ENCODE measurements at places on chromosomes 4 and X.
A peak's percentile ranks its signal among the peaks of the same experiment; 100 is the strongest.

GRCh38 chr4:105923497-105924238 lies 28.4 kb downstream of the NPNT start:
- DNase-seq: no peak

DNA sequence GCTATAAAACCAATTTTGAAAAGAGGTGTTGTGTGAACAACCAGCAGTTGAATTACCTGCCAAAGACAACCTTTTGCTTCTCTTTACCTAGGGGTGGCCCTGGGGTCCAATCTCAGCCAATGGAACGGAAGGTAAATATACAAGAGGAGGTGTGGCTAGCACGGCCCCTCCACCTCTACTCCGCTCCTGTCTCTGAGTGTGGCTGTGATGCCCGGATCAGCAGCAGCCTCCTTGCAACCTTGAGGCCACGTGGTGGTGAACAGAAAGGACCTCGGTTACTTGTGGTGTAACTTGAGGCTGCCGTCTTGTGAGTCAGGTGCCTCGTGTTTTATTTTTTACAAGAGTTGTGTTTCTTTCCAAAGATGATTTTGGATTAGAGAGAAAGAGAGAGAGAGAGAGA lies 121.5 kb upstream of the PPP2R3B start:
- no peak for DNase-seq

DNA sequence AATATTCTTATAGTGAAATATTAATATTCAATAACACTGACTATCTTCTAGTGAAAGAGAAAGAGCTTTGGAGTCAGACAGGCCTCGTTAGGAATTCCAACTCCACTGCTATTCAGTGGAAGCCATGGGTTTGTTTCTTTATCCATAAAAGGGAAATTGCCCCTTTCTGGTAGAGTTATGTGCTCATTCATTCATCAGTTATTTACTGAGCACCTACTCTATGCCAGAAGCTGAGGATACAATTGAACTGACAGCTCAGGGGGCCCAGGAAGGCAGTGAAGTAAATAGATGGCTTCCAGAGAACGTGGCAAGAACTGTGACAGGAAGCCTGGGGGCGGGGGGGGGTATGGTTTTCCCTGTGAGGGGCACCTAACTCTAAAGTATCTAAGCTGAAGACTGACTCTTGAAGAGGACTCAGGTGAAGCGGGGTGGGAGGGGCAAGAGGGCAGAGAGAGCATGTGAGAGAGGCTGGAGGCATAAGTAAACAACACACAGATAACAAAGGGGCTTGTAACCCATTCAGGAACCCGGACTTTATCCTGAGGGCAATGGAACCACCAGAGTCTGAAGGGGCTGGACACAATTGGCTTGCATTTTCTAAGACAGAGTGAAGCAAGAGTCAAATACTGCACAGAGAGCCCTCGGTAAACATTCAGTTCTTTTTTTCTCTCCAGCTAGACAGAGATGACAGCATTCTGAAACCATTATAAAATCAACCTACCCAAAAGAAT lies 20.3 kb downstream of the ANXA5 start:
- no peak for DNase-seq

GRCh38 chr4:122827258-122827878 lies 737 bp downstream of the FGF2 start:
- DNase-seq: peak; percentile 18

- no peak for DNase-seq
Observed at GRCh38 chr4:39484582-39485272, 25.9 kb downstream of the LIAS start.

GRCh38 chrX:24482823-24483415 lies 17.8 kb downstream of the PDK3 start:
- DNase-seq: no peak

GRCh38 chr4:15649914-15650545 lies 5.1 kb downstream of the FBXL5 start:
- peak; percentile 19 for DNase-seq

GRCh38 chr4:151992332-151993154 lies 231.7 kb upstream of the GATB start:
- DNase-seq: no peak

DNA sequence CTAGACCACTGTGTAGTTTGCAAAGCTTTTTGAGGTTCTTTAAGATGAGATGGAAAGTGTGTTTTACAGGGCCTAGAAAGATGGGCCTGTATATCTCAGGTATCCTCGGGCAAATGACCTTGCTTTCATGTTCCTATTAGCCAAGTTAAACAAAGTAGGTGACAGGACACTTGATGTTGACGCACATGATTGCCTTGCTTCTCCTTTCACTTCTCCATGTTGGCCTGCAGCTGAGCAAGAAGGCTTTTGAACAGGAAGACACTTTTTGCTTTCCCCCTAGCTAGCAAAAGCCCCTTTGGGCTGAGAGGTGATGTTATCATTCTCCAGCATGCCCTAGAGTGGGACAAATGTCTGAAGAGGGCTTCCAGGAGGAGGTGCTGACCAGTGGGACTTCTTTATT lies 202.1 kb downstream of the GPC3 start:
- DNase-seq: no peak

- DNase-seq: no peak
Observed at GRCh38 chr4:188023682-188024081, 28.1 kb downstream of the ZFP42 start.

DNA sequence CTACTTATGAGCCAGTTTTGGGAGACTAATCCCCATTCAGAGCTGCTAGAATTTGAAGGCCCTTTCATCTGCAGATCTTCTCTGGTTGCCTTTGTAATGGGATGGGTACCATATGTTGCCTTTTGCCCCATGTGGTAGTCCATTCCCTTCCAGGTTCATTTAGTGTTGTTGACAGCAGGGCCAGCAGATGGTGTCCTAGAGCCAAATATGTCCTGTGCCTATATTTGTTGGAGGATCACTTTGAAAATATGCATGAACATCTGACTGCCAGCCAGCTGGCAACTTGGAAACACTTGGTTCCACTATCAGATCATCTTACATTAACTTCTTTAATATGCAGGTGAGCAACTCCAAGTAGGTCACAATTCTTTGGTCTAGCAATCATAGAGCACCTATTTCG lies 30.4 kb downstream of the CFAP299 start:
- no peak for DNase-seq

GRCh38 chr4:186536285-186536684 lies 19.1 kb downstream of the MTNR1A start:
- no peak for DNase-seq

GRCh38 chrX:26845056-26845455 lies 618.1 kb downstream of the PPP4R3C start:
- DNase-seq: no peak

DNA sequence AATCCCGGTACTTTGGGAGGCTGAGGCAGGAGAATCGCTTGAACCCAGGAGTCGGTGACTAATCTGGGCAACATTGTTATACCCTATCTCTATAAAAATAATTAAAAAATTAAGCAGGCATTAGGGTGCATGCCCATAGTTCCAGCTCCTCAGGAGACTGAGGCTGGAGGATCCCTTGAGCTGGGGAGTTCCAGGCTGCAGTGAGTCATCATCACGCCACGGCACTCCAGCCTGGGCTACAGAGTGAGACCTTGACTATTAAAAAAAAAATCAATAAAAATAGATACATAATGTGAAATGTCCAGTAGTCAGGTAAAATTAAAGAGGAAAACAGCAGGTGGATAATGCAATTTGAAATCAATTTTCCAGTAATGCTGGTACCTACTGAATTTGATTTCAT lies 14.6 kb downstream of the ADGRL3 start:
- no peak for DNase-seq

DNA sequence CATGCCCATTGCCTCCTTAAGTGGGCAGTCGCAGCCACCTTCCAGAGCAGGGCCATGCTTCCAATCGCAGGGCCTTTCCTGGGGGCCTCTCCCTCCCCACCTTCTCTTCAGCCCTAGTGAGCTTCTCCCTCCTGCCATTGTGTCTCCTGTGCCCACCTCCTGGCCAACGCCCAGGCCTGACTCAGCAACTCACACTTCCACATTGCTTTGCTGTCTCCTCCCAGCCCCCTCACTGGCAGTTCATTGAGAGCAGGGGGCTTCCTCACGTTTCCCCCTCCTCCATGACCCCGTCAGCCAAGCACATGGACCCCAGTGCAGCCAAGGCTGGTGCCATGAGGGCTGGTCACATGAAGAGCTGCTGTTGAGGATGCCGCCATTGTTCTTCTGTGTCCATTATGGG lies 25.9 kb downstream of the HTRA3 start:
- no peak for DNase-seq

DNA sequence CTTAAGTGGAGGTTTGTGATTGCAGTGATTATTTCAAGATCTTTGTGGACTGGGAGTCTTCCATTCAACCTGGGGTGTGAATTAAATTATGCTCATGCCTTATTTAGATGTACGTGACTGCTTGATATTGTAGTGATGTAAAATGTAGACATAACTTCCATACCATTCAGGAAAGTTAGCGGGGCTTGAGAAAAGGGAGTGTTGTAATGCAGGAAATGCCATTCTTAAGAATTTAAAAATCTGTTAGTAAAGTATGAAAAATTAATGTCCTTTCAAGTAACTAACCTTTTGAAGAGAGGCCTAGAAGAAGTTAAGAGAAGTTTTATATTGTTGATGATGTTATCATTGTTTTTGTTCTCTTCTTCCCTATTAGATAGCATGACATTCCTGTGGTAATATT lies 318.2 kb downstream of the CCSER1 start:
- DNase-seq: no peak
